ENCODE measurements at places on chromosomes 5 and 9.
A peak's percentile ranks its signal among the peaks of the same experiment; 100 is the strongest.

- no peak for DNase-seq
Measured at GRCh38 chr5:56698463-56699381, 116.6 kb upstream of the MAP3K1 start.

- DNase-seq, result no peak
Measured at GRCh38 chr5:97085459-97086181, 56.8 kb downstream of the LIX1 start.

- no peak for DNase-seq
Measured at GRCh38 chr5:136413196-136413595, 47.9 kb upstream of the TRPC7 start.

GRCh38 chr5:133371371-133372155 is 240.8 kb downstream of the FSTL4 start:
- DNase-seq, result no peak

DNA sequence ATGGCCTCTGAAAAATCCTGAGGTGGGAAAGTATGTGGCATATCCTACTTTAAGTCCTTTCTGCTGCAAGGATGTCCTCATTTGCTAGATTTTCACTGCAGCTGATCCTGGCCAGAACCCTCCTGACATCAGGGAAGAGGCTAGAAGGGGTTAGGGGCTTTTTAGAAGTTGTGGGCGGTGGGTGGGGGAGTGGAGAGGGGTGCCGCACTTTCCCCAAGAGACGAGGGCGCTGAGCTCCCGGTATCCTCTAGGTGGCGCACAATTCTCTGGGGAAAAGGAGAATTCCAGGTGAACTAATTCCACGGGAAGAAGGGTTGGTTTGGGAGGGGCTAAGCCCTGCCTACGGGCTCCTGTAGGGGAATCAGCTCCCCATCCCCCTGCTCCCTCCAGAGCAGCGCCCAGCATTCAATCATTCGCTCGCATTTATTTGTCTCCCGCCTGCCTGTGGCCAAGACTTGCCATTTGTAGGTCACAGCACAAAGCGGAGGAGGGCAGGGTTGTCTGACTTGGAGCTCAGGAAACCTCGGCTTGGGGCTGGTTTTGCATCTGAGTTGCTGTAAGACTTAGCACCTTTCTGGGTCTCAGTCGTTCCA is 42.9 kb upstream of the HAND1 start:
- DNase-seq, result peak; percentile 69

DNA sequence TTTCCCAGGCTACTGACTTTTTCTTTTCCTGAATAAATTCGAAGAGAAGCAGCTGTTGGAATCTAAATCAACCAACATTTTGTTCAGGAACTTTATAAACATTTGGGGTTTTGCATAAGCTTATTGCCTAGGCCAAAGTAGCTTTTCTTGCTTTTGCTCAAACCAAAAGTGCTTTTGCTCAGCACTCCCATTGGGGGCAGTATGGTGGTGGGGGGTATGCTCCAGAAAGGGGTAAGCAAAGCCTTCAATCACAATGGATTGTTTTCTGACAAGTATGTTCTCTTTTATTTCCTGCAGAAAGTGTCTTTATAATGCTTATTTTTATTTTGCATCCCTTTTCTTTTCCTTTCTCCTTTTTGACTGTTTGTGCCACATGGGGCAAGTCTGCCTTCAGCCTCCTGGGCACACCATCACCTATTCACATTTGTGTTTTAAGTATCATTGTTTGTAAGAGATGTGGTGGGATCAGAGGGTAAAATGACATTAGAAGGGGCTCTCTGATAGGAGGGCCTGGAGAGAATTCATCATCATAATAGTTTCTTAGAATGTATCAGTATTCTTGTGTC is 86.0 kb downstream of the PRDM6 start:
- no peak for DNase-seq

DNA sequence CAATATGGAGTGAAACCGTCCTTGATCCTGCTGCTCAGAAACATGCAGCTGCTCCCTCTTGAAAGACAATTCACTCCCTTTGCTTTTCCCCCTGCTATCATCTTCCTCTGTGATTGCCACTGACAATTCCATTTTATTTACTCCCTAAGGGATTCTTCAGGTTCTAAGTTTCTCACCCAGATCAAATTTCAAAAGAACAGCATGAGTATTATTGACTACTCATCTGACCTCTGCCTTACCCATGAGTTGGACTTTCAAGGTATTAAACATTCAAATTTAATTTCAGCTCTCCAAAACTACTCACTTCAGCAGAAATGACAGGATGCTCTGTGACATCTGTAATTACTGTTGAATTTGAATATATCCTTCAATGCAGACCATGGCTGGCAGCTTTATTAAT is 236.5 kb upstream of the HAPLN1 start:
- DNase-seq, result no peak

DNA sequence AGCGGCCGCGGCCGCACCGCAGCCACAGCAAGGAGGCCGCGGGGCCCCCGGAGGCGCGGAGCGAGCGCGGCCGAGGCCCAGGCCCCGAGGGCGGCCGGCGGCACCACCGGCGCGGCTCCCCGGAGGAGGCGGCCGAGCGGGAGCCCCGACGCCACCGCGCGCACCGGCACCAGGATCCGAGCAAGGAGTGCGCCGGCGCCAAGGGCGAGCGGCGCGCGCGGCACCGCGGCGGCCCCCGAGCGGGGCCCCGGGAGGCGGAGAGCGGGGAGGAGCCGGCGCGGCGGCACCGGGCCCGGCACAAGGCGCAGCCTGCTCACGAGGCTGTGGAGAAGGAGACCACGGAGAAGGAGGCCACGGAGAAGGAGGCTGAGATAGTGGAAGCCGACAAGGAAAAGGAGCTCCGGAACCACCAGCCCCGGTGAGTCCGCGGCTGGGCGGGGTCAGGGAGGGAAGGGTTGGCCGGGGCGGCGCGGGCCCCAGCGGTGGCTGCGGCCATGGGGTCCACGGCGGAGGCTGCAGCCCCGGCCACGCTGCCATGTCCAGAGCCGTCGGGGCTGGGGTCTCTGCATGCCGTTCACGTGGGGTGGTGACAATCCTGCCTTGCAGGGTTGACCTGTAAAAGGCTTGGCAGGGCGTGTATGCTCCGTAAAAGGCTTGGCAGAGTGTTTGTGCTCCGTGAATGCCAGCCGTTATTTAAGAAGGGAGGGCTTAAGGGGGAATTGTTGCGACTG is 146.0 kb downstream of the CACNA1B start:
- no peak for DNase-seq

DNA sequence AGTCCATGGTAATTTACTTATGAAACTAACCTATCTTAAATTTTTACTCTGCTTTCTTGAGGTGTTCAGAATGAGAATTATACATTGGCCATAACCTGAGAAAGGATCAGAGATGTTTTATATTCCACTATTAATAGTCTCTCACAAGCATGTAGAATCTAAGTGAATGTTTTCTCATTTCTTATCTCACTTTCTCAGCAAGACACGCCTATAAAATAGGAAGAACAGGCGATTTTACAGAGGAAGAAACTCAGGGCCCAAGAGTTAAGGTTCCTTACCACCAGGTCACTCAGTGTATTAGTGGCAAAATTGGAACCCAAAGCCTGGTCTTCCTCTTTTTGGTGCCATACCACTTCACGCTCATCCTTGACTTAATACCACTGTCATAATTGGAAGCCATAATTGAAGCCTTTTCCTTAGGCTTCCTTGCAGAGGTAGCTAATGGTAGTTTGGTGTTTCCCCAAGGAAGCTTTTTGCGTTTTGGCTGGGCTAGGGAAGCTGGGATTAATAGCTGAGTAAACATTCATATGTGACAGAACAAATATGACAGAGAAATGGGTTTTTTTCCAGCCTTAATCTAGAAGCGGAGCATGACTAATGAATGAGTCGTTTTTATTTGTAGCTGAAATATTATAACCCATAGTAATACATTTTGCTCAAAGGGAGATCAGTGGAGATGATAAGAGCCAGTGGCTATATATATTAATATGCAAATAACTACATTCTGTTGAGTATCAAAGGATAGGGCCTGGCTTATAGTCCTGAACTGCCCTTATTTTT is 16.9 kb downstream of the HMGXB3 start:
- no peak for DNase-seq

GRCh38 chr9:133238272-133238850 is 29.3 kb upstream of the OBP2B start:
- DNase-seq, result peak; percentile 68

DNA sequence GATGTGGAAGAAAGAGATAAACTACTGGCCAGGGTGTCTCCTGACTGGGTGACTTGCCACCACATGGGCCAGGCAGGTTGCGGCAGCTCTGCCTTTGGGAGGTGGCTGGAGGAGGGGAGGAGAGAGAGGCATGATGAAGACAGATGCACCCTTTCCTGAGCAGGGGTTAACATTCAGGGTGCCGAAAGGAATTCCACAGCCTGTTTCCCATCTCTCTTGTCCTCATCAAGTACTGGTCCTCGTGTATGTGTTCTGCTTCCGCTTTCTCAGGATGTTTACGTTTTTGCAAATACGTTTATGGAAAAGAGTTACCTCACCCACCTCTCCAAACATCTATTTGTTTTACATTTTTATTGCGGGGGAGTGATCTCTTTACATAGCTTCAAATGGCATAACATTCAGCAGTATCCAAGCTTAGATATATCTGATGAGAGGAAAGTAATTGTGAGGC is 73.4 kb downstream of the C9orf85 start:
- no peak for DNase-seq

DNA sequence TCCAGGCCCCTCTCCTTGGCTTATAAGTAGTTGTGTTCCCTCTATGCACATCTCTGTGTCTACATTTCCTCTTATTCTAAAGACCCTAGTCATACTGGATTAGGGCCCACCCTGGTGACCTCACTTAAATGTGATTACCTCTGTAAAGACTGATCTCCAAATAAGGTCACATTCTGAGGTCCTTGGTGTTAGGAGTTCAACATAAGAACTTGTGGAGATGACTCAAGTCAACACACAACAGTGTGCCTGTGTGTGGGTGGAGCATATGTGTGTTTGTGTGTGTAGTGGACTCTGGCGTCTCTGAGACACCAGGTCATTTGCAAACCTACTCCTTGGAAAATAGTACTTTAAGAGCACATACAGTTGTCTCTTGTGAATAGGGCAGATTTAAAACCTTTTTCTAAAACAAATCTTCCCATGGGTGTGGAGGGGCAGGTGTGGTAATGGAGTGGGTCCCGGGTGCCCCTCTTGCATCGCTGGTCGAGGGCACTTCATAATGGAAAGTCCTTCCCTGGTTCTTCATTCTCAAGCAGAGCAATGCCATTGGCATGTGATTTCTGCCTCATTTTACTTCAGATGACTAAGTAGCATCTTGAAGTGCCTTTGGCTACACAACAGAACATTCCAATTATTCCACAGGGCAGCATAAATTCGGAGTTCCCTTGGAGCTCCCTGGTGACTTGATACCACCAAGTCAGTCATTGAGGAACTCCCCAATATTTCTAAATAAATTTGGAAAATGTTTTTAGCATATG is 84.4 kb downstream of the C9orf152 start:
- DNase-seq, result no peak
